NCI-H2107 (cell line): ENCODE measurements at places on chromosomes 2 and 18.

GRCh38 chr2:105272176-105272575 is 30.6 kb downstream of the GPR45 start:
- DNase-seq = no peak

GRCh38 chr2:30072250-30072842 is 74.5 kb upstream of the YPEL5 start:
- DNase-seq = peak; percentile 38

DNA sequence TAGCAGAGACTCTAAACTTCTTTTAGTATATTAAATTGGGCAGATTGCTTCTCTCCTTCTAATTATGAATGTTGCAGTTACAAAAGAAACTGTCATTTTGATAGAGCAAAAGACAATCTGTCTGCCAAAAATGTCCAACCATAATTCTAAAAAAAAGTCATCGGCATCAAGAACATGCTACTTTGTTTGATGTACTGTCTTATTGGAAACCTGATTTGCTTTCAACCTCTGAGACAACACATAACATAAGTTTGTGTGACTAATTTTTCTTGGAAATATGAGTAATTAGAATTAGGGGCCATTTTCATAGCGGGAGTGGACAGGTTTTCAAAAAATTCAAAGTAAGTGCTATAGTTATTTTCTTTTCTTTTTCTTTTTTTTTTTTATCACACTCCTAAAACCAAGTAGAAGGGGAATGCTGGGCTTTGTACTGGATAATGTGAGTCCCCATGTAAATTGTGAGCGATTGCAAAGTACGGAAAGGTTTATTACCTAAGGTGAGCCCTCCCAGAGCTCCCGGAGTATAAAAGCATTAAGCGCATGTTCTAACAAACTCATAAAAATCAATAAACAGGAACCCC is 59.1 kb downstream of the ZEB2 start:
- DNase-seq = no peak

DNA sequence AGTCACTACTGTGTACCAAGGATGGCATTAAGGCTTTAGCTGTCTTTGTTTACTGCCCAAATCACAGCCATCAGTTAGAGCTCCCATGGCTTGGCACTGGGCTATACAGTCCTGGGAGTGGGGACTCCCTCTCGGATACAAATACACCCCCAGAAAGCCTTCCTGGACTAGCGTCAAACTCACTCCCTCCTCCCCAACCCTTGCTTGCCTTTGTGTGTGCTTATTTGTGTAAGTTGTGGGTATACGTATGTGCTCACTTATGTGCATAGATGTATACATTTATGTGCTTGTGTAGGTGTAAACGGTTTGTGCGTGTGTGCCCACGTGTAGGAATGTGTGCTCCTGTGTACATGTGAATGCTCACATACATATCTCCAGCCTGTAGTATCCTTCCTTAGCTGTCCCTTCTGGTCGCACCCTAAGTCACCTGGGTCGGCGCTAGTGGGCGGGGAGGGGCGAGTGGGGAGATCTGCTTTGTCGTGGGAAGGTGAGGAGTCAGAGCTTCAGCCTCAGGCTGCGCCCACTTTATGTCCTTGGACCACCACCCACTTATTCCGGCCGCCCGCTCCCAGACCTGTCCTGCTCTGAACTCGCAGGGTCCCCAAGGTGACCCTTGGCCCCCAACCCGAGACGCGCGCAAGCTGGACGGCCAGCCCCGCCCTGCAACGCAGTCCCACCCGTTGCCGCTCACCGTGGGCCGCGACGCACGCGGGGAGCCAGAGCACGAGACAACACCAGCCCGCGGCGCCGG is 461 bp downstream of the PRADC1 start:
- no peak for DNase-seq

DNA sequence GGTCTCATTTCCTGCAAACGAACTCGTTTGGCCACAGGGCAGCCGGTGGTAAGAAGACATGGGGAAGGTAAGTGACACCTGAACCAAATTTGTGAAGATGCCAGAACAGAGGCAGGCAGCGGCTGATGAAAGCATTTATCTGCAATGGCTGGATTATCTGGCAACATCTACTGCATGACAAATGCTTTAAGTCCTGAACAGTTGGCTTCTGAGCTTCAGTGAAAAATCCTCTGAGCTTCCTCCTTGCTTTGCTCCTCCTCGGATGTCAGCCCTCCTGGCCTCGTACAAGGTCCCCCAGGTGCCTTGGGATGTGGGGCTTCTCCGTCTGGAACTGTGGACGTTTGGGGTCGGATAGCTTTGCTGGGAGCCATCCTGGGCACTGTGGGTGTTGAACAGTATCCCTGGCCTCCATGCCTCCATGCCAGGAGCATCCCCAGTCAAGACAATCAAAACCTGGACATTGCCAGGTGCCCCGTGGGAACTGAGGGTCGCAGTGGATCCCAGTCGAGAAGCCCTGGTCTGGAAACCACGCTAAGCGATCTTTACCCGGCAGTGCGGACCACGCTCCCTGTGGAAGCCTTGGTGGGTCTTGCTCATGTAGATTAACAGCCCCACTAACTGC is 49.3 kb downstream of the KCNG2 start:
- no peak for DNase-seq

DNA sequence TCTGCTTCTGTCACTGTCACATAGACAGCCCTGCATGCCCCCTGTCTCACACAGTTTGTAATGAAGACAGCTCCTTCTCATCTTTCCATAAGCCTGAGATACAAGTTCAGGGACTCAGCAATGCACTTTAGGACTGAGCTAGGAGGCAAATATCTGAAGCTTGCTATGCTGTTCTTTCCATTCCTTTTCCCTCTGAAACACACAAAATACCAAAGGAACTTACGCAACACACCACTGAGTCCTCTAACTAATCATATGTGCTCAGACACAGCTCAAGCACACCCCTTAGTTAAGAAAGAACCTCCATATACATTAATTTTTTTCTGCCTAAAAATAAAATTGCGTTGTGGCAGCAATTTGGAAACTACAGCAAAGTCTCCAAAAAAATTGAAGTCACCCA is 17.9 kb downstream of the SERPINB8 start:
- no peak for DNase-seq

- DNase-seq = no peak
Measured at GRCh38 chr2:220626603-220627002, 945.5 kb downstream of the EPHA4 start.

DNA sequence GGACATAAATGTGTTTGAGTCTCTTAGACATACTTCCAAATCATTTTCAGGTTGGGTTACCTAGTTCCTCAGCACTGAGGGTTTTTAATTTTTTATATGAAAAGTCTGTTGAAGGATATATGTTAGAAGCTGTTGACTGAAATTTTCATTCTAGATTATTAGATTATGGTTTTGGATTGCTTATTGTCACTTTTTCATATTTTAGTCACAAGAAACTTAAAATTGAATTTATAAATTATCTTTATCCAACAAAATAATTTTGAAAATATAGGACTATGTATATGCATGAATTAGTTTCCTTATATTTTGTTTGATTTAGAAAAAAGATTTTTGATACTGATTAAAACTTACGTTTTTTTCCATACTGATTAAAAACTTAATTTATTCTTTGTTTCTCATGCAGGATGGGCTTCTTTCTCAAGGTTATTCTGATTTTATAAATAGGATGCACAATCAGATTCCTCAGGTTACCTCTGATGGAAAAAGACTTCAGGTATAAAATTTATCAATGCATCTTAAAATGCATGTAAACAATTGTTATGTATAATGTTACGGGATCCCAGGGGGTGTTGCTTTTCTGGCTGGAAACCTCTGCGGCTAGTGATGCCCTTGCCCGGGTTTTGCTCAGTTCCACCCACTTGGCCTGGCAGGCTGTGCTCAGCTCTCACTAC is 26.2 kb downstream of the DDX1 start:
- DNase-seq = no peak

DNA sequence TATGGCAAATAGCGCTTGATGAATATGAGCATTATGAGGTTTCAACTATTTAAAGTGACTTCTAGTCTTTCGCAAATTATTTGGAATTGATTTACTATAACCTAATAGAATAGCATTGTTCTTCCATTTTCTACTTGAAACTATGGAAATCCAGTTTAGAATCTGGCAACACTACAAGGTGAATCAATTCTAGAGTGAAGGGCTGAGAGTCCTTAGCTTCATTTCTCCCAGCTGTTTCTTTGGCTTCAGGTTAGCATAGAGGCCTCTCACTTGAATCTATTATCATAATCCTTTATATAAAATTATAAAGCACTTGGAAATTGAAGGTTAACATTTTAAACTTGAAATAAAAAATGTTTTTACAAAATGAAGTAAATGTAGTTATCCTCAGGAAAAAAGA is 318.8 kb downstream of the CCDC85A start:
- DNase-seq = no peak

GRCh38 chr2:64007924-64008323 is 11.3 kb downstream of the VPS54 start:
- no peak for DNase-seq

- DNase-seq = no peak
Measured at GRCh38 chr2:140063356-140063755, 1283.2 kb upstream of the NXPH2 start.

GRCh38 chr2:44663471-44664073 is 277.9 kb upstream of the SIX3 start:
- DNase-seq = no peak

GRCh38 chr18:68874361-68874760 is 76.5 kb downstream of the CCDC102B start:
- no peak for DNase-seq

GRCh38 chr2:186347472-186347871 is 138.6 kb upstream of the ZC3H15 start:
- no peak for DNase-seq

- DNase-seq = no peak
Measured at GRCh38 chr2:239298116-239298804, 102.6 kb downstream of the HDAC4 start.
